Kidney (tissue), 22 donors: ENCODE measurements at places on chromosomes 2 and 18.

DNA sequence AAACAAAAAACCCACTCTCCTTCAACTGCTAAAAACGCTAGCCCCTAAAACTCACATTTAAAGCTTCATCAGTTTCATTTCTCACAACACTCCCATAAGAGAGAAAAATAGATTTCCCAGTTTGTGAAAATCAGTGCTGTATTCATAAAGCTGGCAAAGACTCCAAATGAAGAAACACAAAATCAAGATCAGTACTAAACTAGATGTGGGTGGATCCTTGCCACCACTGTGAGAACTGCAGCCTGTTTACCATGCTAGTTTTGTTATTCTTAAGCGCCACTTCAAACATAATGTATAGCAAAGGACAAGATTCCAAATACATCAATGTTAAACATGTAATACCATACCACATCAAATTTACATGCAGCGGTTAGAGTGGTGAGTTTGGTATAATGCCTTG lies 104.5 kb upstream of the CCDC150 start:
- no peak for DNase-seq

GRCh38 chr2:39696101-39696553 lies 30.4 kb downstream of the TMEM178A start:
- peak; percentile 79 for DNase-seq

DNA sequence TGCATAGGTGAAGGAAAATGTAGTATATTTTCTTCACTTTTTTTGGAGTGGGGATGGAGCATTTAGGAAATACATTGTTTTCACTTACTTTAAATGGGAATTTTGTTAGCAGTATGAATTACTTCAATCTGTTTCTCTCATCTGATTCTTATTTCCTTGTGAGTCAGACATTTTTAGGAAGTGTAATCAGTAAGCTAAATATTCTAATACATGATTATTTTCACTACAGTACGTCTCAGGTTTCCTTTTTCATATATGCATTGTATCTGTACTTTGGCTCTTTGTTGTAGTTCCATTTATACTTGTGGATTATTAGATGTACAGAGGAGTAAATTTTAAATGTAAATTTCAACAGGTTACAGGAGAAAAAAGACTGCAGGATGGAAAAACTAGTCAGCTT lies 27.9 kb downstream of the GPD2 start:
- no peak for DNase-seq

DNA sequence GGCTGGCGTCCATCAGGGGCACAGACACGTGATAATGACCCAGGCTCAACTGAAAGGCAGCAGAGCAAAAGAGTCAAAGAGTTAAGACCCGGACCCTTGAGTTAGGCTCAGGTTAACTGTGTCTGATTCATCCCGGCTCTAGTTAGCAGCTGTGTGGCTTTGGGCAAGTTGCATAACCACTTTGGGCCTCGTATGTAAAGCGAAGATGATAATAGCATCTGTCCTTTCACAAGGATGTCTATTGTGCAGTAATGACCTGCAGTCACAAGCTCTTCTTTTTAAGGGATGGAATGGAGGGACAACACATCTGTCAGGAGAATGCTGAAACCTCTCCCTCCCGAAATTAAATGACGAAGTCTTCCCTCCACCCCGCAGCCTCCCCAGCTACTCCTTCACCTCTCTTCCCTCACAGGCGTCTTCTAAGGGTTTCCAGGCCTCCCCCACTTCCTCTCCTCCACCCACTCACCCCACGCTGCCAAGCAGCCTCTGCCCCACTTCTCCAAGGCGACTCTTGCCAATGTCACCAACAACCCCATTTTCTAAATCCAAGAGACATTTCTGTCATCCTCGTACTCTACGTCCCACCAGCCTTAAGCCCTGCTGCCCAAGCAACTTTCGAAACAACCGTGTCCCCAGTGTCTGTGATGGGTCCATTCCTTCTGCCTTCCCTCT lies 135.1 kb upstream of the ID2 start:
- DNase-seq: no peak

- DNase-seq: no peak
Observed at GRCh38 chr18:43077510-43078308, 37.8 kb downstream of the RIT2 start.

DNA sequence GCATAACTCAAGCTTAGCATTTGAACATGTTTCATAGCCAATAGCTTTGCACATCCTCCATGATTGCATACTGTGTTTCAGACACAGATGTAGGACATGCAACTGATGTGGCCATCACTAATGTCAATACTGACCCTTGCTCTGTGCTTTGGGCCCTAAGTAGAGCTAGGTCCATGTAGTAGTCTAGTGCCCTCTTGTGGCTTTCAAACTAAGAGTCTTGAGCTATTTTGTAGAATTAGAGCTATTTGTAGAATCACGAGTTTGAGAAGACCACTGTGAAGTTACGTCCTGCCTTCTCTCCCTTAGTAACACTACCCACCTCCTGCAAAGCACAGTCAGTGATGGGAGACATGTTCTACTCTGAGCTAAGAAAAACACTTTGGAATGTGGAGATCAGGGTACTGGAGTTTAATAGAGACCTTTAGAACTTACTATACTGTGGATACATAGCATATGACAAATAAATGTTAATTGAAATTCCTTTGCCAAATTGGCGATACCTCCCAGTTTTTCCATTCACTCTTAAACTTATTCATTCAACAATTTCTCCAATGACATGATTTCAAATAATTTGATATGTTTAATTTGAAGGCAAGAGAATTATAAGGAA lies 306.5 kb upstream of the TNP1 start:
- peak; percentile 48 for DNase-seq

- DNase-seq: no peak
Observed at GRCh38 chr2:189360861-189361260, 80.4 kb upstream of the WDR75 start.

DNA sequence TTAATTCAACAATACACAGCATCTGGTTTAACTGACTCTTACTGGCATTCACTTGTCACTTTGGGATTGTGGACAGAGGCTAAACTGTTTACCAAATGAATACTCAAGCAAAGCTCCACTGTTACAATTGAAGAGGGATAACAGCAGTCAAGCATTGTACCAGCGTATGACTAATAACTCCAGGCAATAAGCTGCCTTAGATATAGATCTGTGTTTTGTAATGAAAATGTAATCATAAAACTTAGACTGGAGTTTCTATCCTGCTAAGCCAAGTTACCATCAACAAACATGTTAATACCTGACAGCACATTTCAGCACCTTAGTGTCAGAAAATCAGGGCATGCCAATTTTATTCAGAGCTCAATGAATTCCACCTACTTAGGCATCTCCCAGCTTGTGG lies 889.5 kb downstream of the EPHA4 start:
- DNase-seq: no peak

GRCh38 chr2:159076241-159076640 lies 107.8 kb downstream of the TANC1 start:
- DNase-seq: no peak

- DNase-seq: no peak
Observed at GRCh38 chr2:15636972-15637785, 45.5 kb downstream of the DDX1 start.

- no peak for DNase-seq
Observed at GRCh38 chr2:133109772-133110171, 439.8 kb upstream of the LYPD1 start.

- no peak for DNase-seq
Observed at GRCh38 chr2:127641846-127642507, 4.0 kb upstream of the GPR17 start.

- DNase-seq: no peak
Observed at GRCh38 chr2:233764761-233765160, 4.7 kb downstream of the UGT1A1 start.

GRCh38 chr2:74188018-74188601 lies 9.4 kb upstream of the MOB1A start:
- no peak for DNase-seq

DNA sequence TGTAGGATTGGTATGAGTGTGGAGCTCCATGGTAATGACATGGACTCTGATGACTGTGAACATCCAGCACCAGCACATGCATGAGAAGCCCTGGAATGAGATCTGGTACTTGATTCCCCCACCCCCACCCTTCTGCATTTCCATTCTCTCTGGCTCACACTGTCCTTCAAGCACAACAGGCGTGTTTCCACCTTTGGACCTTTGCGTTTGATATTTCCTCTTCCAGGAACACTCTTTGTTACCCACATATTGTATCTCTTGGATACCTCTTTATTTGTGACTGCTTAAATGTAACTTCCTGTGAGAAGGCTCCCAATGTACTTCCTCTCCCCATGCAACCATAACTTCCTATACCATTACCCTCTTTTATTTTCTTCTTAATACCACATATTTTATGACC lies 263.8 kb downstream of the HNMT start:
- DNase-seq: no peak

DNA sequence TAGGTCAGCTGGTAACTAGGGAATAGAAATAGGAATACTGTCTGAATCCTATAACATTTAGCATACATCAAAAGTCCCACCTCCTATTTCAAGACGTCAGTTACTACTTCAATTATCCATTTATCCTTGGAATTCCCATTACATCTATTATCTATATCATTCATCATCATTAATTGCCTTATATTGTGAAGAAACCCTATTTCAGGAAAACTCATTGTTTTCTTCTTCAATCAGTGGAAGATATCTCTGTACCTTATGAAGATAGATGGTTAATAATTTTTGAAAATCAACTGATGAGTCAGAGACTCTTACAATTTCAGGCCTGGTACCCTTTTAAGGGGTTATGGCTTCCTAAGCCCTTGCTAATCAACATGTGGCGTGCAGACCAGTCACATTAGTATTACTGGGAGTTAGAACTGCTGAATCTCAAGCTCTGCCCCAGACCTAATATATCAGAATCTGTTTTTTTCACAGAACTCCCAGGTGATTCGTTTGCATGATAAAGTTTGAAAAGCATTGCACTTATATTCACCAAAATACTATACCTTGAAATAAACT lies 69.3 kb upstream of the PGAP1 start:
- DNase-seq: no peak

GRCh38 chr2:42369532-42370229 lies 8.7 kb upstream of the COX7A2L start:
- DNase-seq: peak; percentile 90

GRCh38 chr2:219526320-219527075 lies 12.2 kb downstream of the ASIC4 start:
- no peak for DNase-seq

DNA sequence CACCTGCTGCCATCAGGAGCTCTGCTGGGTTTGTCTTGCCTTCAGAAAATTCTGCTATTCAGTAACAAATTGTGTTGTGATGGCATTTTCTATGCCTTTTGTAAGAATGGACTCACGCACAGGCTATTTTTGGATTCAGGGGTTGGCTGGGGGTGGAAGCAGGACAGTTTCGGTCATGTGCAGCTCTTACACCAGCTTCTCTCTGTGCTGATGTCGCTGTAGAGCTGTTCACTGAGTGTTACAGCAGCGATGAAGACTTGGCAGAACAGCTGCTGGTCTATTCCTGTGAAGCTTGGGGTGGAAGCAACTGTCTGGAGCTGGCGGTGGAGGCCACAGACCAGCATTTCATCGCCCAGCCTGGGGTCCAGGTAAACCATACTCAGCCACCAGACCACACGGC lies 49.2 kb downstream of the TRPM8 start:
- DNase-seq: no peak

- no peak for DNase-seq
Observed at GRCh38 chr2:10035633-10036032, 7.7 kb upstream of the KLF11 start.

DNA sequence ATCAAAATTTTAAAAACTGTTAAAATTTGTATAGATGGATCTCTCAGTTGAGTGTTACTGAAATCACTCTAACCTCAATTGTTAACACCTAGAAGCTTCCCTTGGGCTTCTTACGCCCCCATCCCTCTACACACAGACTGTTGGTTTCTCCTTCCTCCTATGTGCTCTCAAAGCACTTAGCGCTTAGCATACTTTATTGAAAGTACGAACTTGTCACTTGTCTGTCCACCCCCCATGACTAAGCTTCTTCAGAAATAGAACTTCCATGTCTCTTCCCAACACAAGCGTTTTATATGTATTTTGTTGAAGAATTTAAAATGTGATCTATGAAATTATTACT lies 441 bp downstream of the MPHOSPH10 start:
- no peak for DNase-seq

- peak; percentile 60 for DNase-seq
Observed at GRCh38 chr2:104702031-104702850, 151.7 kb upstream of the POU3F3 start.

DNA sequence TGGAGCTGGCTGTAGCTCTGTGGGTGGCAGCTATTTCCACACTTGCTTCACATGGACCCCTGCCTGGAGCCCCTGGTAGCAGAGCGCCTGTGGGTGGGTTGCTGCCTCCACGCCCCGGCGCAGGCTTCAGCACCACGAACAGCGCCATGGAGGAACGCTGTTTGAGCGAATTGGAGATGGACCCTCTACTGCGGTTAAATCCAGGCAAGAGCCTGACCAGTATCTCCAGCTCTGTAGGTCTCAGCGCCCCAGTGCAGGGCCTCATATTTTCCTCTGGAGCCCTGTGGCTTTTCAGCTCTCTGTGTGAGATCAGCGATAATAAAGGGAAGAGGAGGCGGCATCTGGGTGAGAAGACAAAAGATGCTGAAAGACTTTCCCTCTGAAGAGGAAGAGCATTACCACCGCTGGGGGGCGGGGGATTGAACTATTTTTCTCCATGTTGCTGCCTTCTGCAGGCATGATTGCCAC lies 12.0 kb downstream of the ONECUT2 start:
- DNase-seq: peak; percentile 86

- no peak for DNase-seq
Observed at GRCh38 chr2:32647180-32647651, 19.4 kb downstream of the TTC27 start.

DNA sequence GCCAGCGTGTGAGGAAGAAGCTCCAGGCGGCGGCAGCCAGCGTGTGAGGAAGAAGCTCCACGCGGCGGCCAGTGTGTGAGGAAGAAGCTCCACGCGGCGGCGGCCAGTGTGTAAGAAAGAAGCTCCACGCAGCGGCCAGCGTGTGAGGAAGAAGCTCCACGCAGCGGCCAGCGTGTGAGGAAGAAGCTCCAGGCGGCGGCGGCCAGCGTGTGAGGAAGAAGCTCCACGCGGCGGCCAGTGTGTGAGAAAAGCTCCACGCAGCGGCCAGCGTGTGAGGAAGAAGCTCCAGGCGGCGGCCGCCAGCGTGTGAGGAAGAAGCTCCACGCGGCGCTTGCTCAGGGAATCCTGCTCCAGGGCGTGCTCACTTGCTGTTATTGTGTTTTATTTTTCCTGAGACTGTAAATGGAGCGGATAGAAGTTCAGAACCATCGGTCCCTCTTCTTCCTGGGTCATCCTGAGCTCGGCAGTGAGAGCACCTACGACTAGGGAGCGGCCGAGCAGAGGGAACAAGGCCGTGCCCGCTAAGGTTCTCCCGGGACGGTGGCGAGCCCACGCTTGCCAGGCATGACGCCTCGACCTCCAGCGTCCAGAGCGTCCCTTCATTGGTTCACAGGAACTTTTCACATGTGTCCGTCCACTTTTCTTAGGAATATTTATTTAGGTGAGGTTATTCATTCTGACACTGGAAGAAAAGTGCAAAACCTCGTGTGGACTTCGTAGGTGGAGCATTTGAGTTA lies 94.2 kb downstream of the TMEM18 start:
- no peak for DNase-seq

GRCh38 chr2:8627692-8628085 lies 54.2 kb upstream of the ID2 start:
- DNase-seq: no peak

GRCh38 chr2:191220671-191221070 lies 24.5 kb upstream of the MYO1B start:
- no peak for DNase-seq

GRCh38 chr2:130391872-130392670 lies 36.2 kb downstream of the PTPN18 start:
- peak; percentile 75 for DNase-seq
